Bronchial epithelial cell (primary cell): ENCODE measurements at places on chromosomes 11 and 22.

GRCh38 chr11:133198438-133198837 lies 333.9 kb downstream of the OPCML start:
- no peak for DNase-seq

GRCh38 chr11:47616726-47617416 lies 22.7 kb upstream of the C1QTNF4 start:
- DNase-seq, result peak; percentile 47

DNA sequence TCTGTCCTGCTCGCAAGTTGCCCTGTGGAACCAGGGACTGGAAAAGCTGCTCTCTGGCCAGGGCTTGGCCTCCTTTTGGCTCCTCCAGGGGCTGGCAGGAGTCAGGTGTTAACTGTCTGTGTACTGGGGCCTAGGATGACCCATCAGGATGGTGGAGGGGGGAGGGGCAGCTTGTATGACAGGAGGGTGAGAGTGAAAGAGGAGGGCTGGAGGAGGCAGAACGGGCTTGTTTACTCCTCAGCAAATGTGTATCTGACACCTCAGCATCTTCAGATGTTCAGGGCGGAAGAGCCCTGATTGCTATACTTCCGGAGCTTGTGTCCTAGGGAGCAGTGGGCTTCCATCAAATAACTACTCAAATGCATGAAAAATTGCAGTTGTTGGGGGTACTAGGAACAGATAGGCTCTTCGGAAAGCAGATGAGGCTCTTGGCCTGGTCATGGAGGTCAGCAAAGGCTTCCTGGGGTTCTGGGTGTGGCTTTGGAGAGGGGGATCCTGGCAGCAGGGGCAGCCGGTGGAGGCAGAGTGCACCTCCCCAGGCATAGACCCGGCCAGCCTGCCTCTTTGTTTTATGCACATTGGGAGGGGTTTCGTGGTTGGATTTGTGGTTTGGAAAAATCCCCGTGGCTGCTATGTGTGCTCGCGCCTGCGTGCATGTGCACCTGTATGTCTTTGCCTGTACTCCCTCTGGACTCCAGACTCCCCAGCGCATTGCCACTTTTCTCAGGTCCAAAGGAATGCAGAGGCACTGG lies 31.2 kb downstream of the CD82 start:
- DNase-seq, result no peak

DNA sequence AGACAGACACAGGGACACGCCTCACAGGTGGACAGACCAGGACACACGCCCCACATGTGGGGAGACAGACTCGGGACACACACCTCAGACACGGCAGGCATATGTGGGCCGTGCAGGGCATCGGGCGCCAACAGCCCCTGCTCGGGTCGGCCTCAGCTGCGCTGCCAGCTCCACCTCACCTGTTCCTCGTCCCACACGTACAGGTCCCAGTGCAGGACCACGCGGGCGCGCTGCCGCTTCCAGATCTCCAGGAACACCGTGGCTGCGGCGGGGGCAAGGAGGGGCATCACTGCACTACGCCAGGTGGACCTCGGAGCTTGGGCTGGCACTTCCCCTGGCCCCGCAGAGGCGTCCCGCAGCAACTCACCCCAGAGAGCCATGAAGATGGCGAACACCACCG lies 12.4 kb downstream of the ANO9 start:
- no peak for DNase-seq

- no peak for DNase-seq
Observed at GRCh38 chr11:63814383-63814736, 1.1 kb downstream of the SPINDOC start.

DNA sequence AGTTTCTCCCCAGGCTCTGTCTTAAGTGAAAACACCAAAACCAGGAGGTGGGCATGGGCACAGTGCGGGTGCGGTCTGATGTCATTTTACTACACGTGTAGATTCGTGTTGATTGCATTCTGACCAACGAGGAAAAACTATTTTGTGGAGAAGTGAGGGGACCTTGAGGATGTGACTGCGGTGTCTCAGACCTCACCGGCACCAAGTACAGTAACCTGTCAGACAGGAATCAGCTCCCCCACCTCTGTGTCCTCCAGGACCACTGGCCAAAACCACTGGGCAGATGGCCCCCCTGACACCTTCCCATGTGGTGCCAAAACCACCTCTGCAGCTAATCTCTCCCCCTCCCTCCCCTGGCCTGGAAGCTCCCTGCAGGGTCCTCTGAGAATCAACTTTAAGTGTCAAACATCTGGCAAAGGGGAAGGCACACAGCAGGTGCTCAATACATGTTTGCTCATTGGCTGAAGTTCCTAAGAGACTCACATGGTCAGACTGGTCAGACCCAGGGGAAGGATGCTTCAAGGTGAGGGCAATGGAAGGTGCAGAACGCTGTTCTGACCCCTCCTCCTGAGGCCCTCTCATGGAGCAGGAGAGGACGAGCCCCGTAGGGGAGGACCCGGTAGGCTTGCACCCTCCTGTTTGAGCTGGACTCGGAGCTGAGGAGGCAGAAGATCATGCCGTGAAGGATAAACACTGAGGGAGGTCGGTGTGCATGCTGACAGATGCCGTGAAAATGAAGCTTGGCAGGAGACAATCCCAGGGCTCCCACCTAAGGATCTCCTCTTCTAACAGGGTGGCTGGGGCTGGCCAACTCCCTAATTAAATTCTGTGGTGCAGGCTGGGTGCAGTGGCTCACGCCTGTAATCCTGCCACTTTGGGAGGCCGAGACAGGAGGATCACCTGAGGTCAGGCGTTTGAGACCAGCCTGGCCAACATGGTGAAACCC lies 129.9 kb downstream of the MPPED1 start:
- DNase-seq, result no peak

DNA sequence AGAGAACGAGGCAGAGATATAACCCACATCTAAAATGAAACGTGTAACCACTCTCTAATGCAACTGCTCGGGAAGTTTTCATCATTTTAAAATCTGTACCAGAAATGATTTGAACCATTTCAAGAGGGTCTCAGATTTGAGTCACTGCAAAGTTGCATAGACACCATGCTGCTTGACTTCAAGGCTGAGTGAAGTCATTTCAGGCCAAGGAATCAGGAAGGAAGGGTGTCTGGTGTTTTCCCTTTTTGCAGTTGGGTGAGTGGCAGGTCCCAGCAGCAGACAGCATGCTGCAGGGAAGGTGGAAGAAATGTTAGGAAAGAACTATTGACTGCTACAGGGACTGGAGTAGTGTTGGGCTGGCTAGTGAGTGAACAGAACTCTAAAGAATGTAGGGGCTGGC lies 16.5 kb downstream of the TANGO2 start:
- DNase-seq, result no peak

DNA sequence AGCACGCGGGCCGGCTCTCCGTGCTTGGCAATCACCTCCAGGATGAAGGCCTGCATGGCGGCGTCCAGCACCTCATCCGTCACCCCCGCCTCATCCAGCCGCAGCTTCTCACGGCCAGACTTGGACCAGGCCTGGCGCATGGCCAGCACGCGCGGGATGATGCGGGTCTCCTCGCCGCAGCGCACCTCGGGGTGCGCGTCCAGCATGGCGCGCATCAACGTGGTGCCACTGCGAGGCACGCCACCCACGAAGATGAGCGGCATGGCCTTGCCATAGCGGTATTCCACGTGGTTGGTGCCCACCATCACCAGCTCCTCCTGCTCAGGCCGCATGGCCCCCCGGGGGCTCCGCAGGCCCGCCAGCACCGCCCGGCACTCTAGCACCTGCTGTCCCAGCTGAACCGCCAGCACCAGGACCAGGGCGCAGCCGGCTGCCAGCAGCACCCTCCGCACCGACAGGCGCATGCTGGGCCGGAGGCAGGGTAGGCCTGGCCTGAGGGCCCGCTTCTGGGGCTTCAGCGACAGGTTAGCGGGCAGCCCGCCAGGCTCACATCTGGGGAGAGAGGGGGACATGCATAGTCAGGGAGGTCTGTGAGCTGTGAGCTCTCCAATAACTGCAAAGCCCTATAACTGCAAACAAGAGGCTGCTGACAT lies 29.0 kb upstream of the TFIP11 start:
- DNase-seq, result no peak

GRCh38 chr11:15127341-15127740 lies 12.6 kb downstream of the INSC start:
- peak; percentile 96 for DNase-seq

DNA sequence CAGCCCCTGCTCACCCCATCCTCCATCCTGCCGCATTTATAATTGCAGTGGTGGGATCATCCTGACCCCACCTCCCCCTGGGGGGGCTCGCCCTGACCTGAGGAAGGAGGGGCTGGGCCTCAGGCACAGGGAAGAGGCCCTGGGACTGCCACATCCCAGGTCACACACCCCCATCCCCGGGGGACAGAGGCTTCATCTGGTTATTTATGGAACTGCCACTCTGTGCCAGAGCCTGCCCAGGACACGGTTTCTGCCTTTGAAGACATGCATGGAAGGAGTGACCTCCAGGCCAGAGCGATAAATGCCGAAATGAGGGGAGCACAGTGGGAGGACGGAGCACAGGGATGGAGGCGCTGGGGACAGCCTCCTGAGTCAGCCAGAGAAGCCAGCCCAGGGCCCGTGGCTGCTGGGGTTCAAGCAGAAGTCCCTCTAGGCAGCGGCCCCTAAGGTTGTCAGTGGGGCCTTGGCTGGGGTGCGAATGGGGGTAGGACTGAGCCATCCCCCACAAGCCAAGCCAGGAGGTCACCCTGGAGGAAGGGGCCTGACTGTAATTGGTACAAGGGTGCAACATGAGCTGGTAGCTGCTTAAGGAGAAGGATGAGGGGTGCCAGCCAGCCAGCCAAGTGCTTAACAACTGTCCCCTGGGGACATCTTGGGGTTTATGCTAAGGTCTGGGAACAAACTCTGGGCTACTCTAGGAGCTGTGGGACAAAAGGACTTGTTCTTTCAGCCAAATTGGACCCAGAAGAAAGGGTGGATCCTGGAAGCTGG lies 51.4 kb upstream of the SHISAL1 start:
- DNase-seq, result no peak

DNA sequence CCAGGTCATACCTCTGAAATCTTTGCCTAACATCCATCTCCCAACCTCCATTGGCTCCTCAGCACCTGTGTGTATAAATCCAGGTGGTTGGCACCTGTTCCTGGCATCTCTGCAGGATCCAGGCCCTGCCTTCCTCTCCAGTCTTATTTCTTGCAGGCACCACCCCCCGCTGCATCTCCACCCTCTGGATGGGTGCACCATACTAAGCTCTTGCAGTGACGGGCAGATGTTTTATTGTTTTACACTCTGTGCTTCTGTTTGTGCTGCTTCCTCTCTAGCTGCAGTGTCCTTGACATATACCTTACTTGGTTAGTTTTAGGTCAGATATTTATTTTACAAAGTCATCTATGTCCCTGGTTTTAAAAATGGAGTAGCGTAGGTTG lies 102.6 kb downstream of the TBC1D22A start:
- DNase-seq, result no peak

- peak; percentile 99 for DNase-seq
Observed at GRCh38 chr11:34204396-34205279, 99.2 kb downstream of the NAT10 start.

DNA sequence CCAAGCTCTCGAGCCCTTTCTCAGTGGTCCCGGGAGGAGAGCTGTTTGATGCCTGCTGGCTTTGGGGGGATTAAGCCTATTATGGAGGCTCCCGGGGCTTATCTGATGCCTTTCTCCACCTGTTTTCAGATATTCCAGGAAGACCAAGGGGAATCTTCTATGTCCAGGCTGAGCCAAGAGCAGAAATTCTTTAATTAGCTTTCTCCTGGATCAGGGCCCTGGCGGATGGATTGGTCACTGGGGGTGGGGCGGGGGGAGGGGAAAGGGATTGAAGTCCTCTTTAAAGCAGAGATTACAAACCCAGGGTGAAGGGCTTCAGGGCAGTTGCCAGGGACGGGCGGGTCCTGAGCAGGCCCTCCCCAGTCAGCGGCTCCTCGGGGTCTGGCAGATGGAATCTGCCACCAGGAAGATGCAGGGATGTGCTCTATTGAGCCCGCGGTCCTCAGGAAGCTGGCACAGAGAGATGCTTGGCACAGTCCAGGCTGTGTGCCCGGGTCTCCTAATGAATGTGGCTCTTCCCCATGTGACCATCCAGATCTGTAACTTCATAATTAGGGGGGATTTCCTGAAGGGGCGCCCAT lies 33.6 kb downstream of the MACROD1 start:
- DNase-seq, result no peak

GRCh38 chr11:1305501-1306056 lies 3.9 kb downstream of the TOLLIP start:
- no peak for DNase-seq

DNA sequence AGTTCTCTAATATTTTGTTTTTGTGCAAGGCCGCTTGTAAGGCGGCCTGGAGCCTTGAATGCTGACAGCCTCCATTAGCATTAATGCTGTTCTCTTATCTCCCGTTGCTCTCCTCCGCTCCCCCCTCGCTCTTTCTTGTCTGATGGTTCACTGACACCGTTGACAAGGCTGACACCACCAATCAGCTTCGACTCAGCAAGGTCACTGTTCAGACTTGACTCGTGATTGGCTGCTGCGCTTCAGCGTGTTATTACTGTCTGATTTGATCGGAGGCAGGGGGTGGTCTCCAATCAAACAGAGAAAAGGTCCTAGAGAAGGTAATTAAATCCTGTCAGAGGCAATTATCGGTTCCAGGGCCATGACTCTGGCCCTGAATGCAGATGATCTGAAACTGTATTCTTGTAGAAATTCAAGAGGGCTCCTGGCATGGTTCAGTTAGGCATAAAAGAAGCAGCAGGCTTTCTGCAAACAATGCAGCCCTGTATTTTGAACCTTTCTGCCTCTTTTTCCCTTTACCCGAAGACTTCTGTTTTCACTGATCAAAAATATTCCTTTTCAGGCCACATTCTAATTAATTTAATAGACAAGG lies 49.3 kb upstream of the MPPED2 start:
- DNase-seq, result no peak

GRCh38 chr22:31206896-31207687 lies 5.0 kb upstream of the LIMK2 start:
- DNase-seq, result peak; percentile 88

GRCh38 chr11:34773211-34773610 lies 143.0 kb downstream of the APIP start:
- no peak for DNase-seq
